ENCODE measurements at places on chromosomes 16 and 17. TPM values are rescaled to one million over a fixed set of nuclear protein-coding genes. Genes with fewer than 3 reads are reported as not detected.

Gene FOXL1
- total RNA-seq: 2.3 TPM

Gene NDRG4
- 12.8 TPM for total RNA-seq

Gene SHBG
- total RNA-seq: not detected

Gene KRTAP9-4
- total RNA-seq: not detected

Gene HS3ST4
- total RNA-seq: not detected

Gene KRT31
- total RNA-seq: not detected

Gene CDYL2
- 6.9 TPM for total RNA-seq

Gene DNAI2
- not detected for total RNA-seq

Gene SARM1
- total RNA-seq: 12.5 TPM

Gene NUDT21
- 97.9 TPM for total RNA-seq

Gene TPSD1
- not detected for total RNA-seq

Gene LHX1
- total RNA-seq: not detected

Gene HAPSTR1
- 108 TPM for total RNA-seq

Gene WFDC1
- 0.43 TPM for total RNA-seq
